ENCODE measurements at places on chromosomes 6 and 20. TPM values are rescaled to one million over a fixed set of nuclear protein-coding genes. Genes with fewer than 3 reads are reported as not detected.

FOXF2 gene
- not detected for total RNA-seq

BCAS1 gene
- total RNA-seq, result not detected

FOXC1 gene
- 6.2 TPM for total RNA-seq

TFAP2B gene
- total RNA-seq, result not detected

SNRNP48 gene
- 11.6 TPM for total RNA-seq

LAMA4 gene
- total RNA-seq, result 491 TPM

PRSS35 gene
- total RNA-seq, result 0.09 TPM

LY6G6C gene
- total RNA-seq, result not detected
